ENCODE measurements at places on chromosomes 1 and 21.

DNA sequence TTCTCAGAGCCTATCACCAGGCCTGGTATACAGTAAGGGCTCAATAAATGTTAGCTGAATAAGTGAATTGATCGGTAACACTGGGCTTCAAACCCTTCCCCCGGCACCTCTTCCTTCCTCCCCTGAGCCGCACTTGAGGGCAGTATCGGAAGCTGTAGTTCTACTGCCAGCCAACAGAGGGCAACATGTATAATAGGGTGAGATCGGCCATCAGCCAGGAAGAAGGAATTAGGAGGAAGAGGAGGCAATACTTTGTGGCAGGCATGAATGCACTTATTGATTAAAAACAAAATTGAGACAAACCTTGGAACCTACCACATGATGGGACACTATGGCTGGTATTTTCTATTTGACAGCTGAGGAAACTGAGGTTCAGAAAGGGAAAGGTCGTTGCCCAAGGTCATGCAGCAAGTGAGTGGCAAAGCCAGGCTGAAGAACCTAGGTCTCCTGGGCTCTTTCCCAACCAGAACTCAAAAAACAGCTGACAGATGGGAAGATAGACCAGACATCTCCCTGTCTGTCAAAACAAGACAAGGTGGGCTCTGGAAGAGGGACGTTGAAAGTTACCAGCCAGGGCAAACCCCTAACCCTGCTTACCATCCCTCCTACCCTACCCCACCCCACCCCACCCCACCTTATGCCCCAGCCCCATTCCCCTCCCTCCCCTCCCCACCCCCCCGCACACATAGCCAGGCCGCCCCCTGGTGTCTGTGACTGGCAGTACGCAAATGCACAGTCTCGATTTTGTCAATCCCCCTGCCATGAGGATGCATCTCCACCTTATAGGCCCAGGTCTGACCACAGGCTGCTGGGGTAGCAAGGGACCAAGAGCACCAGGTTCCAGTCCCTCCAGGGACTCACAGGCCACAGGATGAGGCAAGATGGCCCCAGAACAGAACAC is 107.3 kb upstream of the RUNX3 start:
- DNase-seq, result peak; percentile 21

GRCh38 chr1:4711416-4712275 is 57.2 kb downstream of the AJAP1 start:
- no peak for DNase-seq

DNA sequence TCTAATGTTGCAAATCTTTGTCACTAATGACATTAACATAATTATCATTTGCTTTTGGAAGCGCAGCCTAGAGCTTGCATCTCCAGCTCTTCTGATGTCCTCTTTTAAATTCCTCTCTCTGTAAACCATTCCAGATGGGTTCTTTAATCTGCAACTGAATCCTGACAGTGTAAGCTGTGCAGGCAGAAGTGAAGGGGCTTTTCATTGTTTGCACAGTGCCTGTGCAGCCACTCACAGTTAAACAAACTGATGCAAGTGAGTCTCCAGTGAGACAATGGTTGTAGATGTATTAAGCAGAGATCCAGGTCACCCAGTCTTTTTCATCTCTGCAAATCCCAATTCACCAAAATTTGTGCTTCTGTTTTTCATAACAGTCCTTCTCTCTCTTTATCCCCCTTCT is 22.5 kb upstream of the FCRL5 start:
- DNase-seq, result no peak

- no peak for DNase-seq
Measured at GRCh38 chr1:38243106-38243505, 196.5 kb upstream of the POU3F1 start.

- no peak for DNase-seq
Measured at GRCh38 chr1:118945489-118945888, 42.7 kb downstream of the TBX15 start.

Data from amniotic epithelial cell (primary cell).